ENCODE measurements at places on chromosomes 1 and 21. TPM values are rescaled to one million over a fixed set of nuclear protein-coding genes. Genes with fewer than 3 reads are reported as not detected.

- DNase-seq = peak; percentile 95
Measured at GRCh38 chr1:42963378-42964043, 4.8 kb upstream of the SLC2A1 start.

DNA sequence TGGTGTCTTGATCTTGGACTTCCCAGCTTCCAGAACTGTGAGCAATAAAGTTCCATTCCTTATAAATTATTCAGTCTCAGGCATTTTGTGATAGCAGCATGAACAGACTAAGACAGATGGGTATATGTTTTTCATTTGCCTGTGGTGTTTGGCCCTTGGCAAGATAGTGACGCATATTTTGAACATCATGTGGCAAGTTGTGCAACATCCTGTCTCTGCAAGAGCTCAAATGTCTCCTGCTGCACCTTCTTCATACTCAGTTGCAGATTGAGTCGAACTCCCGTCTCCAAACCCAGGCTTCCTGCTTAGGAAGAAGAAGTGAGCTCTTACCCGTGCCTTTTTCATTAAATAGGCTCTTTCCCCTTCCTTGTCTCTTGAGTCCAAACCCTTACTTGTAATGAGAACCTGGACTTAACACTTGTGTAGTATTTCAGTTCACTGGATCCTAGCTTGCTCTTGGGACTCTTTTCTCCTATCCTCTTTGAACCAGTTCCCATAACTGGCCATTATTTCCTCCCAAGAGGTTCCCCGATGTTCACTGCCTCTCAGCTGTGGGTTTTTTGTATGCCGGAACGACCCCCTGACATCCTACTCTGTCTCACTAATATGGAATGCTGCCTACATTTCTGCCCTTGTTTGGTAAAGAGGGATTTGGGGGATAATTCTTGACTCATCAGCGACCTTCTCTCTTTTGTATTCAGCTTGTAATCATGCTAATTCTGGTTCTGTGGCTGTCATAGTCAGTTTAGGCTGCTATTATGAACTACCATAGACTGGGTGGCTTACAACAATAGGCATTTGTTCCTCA, 125.0 kb upstream of the KCNK2 start:
- no peak for DNase-seq

- DNase-seq = no peak
Measured at GRCh38 chr1:14263225-14263624, 335.3 kb upstream of the KAZN start.

DNA sequence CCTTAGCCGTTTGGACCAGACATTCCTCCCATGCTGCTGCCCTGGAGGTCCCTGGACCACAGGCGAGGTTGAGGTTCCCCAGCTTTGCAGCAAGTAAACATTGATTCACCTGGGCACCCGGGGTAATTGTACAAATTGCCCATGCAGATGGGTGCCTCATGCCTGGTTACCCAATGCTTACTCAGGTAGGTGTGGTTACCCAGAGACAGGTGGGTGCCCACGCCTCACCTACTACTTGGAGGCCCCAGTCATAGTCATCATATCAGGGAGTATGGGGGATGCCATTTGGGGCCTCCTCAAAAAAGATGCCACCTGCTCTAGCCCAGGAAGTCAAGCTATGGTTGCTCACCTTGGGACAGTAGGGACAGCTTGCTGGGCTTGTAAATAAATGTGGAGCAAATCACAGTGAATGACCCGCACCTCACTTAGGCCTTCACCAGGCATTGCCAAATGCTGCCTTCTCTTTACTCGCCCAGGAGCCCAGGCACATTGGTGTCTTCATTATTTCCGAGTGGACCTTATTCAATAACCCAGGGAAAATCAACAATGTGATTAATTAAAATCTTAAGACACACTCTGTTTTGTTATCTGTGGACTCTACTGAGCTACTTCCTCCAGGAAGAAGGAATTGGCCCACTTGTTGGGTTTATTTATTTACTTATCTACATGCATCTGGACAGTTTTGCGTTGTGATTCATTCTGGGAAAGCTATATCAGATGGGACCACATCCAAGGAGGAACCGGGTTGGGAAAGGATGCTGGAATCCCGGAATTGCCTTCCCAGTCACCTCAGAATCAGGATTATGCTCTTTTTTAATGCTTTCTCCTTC, 35.6 kb upstream of the GRHL3 start:
- DNase-seq = no peak

GRCh38 chr21:38621132-38621531, 122.9 kb upstream of the ERG start:
- no peak for DNase-seq

GRCh38 chr1:239872626-239873025, 219.1 kb upstream of the FMN2 start:
- no peak for DNase-seq

DNA sequence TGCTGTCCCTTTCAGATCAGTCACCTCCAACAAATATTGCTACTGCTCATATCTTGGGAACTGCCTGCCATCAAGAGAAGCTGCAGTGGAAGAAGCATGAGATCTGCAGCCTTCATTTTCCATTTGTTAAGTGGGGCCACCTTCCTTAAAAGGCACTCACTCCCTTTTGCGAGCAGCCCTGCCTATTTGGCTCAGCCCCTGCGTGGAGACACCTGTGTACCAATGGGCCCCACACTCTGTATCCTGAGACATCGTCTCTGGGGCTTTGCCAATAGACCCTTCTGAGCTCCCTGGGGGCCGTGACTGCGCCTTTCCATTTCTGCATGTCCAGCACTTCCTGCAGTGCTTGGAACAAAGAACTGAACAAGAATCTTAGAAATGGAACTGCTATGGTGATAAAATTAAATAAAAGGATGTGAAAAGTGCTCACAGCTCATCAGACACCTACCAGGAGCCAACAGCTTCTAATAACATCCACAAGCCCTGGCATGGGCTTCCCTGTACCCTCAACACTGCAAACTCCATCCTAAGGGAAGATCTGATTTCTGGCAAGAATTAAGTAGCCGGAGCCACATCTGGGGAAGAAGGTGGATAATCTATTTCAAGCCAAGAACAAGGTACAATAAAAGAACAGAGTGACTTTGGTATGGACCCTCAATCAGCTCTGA, 36.7 kb downstream of the PARP1 start:
- no peak for DNase-seq

GRCh38 chr1:39044762-39045161, 18.6 kb downstream of the NDUFS5 start:
- peak; percentile 65 for DNase-seq

GRCh38 chr1:159342761-159343425, 40.8 kb downstream of the FCER1A start:
- DNase-seq = no peak

The TMEM240 gene
- 1.3 TPM for total RNA-seq

The TLCD4 gene
- total RNA-seq = 16.5 TPM

The PRELP gene
- total RNA-seq = 0.04 TPM

DNA sequence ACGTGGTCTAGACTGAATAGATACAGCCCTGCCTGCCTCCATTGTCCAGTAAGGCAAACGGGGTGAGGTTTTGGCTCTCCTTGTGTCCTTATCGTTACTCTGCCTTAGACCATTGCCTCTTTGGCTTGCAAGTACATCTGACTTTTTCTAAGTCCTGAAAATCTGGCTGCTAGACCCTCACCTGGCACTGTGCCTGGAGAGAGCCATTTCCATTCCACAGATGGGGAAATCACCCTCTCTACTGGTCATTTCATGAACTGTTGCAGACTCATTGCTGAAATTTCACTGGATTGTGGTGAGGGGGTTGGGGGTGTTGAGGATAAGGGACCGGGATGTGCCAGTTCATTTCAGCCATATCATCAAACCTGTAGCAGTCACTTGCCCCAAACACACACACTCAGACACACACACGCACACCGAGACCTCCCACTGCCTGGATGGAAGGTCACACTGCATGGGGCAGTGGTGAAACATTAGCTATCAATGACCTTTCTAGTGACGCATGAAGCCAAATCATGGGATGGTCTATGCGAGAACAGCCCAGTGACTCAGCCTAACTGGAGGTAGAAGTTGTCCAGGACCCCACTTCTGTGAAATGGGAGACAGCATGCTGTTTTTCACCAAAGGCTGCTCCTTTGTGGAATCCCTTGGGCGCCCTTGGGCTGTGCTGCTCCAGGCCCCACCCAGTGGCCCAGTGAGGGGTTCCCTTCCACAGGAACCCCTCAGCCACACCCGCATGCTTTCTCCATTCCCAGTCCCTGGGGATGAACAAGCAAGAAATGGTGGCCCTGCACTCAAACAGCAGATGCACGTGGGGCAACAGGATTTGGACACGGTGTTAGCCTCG, 34.9 kb upstream of the VASH2 start:
- peak; percentile 60 for DNase-seq

DNA sequence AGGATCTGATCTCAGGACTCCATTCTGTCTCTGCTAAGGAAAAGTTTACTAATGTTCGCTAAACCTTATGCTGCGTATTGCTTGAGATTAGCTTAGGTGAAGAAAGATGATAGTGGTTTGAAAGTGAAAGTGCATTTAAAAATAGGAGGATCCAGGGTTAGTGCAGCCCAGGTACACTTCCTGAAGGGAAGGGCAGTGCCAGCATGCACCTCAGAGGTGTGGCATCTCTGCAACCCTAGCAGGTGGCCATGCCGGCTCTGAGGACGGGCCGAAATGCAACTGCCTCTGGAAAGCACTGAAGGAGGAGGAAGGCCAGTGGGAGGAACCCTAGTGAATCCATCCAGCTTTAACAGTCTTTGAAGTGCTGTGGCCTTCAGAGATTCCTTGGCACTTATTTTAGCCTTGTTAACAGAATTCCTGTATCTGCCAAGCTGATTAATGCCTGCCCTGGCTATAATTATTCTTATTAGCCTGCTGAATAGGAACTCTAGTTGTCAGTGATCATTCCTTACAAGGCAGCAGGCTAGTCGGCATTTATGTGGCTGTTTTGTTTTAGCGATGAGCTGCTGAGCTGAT, 5.5 kb downstream of the PTGFRN start:
- DNase-seq = no peak

The ADAMTS4 gene
- total RNA-seq = 1.5 TPM

DNA sequence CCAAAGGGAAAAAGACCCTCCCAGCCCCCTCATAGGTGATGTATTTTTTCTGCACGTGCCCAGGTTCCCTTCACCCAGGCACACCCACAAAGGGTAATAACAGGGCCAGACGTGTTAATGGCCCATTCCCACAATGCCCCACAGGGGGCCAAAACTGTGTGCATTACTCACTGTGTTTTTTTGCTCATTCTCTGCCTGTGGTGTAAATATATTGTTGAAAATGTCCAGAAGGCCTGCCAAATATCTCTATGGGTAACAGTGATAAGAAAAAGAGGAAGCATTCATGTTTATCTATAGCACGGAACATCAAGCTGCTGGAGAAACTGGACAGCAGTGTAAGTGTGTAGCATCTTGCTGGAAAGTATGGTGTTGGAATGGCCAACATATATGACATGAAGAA, 21.9 kb downstream of the RHEX start:
- DNase-seq = peak; percentile 44

DNA sequence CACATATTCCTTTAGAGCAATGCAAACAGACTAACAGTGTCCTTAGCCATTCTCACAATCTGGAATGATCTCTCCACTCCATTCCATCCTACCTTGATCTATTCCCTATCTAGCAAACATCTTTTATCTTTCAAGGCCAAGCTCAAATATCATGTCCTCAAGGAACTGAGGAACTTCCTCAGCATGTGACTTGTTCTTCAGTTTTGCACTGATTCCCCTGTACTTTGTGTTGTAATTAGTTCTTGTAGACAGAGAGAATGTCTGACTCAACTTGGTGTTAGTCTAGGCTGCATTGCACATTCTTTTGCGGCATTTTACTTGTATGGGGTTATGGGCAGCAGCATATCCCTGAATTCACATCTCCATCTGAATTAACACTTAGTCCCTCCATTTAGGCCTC, 31.5 kb upstream of the GJA5 start:
- no peak for DNase-seq

DNA sequence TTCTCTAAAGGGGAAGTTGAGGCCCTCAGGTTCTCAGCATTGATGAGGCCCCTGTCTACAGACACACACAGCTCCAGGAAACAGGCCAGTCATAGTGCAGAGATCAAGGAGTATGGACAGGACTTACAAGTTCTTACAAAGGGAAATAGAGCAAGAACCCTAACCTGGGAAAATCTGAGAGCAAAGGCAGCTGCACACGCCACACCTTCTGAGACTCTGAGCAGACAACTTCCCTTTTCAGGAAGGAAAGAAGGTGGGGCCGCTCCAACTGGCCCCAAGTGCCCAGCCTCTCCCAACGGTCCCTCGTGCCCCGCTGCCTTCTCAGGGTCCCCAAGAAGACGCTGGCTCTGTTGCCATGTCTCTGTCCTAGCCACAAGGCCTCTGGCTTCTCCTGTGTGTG, 3.6 kb downstream of the NOC2L start:
- DNase-seq = no peak

- DNase-seq = no peak
Measured at GRCh38 chr1:173208146-173208545, 1.0 kb upstream of the TNFSF4 start.

DNA sequence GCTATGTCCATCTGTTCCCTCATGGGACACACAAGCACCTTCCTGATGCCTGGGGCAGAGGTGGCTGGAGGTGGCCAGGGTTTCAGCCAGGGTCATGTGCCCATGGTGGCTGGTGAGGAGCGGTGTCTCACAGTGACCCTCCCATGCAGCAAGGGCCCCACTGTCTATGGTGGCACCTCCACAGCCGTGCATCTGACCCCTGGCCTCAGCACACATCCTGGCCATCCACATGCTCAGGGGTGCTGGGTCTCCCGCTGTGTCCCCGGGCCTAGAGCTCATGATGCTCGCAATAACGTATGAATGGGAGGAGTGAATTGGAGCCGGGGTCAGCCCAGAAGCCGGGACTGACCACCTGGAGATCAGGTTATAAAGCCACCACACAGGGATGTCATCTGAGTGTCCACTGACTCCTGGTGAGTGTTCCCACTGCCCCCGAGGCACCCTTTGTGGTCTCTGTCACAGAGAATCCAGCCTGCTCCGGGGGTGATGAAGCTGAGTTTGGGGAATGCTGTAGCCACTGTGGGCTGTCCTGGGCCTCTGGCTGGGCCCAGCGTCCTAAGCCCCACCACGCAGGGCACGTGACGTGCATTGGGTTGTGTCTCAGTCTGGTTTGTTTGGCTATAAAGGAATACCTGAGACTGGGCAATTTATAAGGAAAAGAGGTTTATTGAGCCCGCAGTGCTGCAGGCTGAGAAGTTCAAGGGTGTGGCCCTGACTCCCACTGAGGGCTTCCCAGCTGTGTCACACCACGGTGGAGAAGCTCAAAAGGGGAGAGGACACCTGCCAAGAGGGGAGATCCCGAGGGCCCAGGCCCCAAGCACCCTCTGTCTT, 51.7 kb downstream of the SIK1 start:
- no peak for DNase-seq

- no peak for DNase-seq
Measured at GRCh38 chr1:58143972-58144697, 402.4 kb downstream of the OMA1 start.

The RHBDL2 gene
- not detected for total RNA-seq

The KDM1A gene
- 151 TPM for total RNA-seq

GRCh38 chr1:57040811-57041210, 75.0 kb upstream of the C8B start:
- DNase-seq = no peak

- no peak for DNase-seq
Measured at GRCh38 chr1:61353797-61354406, 271.5 kb downstream of the NFIA start.

GRCh38 chr1:178092878-178093493, 918 bp upstream of the RASAL2 start:
- peak; percentile 42 for DNase-seq
